ENCODE measurements at places on chromosomes 7 and 10.

DNA sequence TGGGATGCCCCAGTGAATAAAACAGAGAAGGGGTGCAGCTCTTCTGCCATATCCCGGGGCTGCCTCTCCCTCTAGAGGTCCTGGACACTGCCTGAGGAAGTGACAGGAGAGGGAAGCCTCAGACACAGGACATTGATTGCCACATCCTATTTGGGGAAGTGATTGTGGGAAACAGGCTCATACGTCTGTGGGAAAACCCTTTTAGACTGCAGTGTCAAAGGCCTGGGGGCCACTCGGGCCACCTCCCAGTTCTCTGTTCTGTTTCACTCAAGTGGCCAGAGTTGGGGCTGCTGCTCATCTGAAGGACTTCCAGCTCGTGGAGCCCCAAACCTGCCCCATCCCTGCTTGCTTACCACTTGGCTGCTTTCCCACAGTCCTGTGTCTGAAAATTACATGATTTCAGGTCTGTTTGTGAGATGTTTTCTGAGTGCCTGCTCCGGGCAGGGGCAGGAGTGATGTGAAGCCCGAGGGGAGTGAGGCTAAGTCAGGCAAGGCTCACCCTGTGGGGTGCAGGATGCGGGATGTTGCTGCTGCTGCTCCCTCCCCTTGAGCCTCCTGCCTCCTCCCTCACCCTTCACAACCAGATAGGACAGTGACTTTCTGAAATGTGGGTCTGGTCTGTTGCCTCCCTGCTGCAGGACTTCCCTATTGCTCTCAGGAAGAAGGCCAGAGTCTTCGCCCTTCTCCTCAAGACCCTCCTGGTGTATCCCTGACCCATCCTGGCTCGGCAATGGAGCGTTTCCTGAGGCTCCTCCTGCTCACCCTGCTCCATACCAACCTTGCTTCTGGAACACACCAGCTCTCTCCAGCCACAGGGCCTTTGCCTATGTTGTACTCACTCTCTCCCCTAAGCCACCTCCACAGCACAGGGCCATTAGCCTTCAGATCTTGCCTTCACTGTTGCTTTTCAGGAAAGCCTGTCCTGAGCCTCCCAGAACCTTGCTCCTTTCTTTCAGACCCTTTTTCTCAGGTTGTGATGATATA lies 58.4 kb downstream of the NEURL1 start:
- no peak for DNase-seq

DNA sequence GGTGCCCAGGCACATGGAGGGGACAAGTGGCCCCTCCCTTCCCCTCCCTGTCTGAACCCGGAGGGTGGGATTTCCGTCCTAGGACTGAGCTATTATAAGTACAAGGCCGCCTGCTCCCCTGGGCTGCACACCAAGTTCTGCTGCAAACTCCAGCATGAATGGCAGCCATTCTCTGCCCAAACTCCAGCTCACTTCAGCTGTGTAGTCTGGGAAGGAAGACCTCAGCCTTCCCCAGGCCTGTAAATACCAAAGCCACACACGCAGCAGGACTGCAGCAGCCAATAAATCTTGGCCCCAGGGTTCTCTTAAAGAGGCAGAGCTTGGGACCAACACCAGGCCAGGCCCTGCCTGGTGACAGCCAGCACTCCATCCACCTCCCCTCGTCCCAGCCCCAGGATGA lies 291.3 kb upstream of the ZMIZ1 start:
- DNase-seq: no peak

DNA sequence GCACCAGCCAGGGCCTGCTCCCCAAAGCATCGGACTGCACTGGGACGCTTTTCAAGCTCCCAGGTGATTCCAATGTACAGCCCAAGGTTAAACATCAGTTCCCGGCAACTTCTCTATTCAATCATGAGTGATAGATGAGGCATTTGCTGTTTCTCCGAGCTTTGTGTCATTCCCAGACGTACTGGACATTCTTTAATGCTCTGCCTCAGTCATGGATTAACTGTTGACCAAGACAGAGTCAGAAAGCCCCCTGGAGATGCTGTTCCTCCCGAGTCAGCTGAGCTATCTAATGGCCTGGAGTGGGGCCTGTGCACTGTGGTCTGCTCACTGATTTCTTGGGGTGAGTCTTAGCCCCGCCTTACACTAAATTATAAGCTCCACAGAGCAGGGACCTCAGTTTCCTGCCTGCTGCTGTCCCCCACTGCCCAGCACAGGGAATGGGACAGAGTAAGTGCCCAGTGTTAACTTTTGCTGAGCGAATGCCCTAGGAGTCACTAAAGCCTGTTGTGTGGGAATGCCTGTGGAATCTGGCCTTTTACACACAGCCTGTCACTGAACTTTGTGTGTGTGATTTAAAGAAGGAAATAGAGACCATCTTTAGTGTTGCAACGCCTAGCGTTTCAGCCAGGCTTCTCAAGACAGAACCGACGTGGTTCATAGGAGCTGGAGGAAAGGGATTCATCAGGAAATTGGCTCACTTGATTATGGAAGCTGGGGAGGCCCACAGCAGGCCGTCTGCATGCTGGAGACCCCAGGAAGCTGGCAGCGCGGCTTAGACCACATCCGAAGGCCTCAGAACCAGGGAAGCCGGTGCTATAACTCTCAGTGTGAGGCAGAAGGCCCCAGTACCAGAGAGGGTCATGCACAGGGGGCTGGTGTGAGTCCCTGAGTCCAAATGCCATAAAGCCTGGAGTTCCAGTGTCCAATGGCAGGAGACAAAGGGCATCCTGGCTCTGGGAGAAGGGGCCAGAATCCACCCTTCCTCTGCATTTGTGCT lies 29.3 kb upstream of the RNF32 start:
- no peak for DNase-seq

- no peak for DNase-seq
These were observed 91.8 kb downstream of the RGS10 start for GRCh38 chr10:119450606-119451299.

- DNase-seq: no peak
These were observed 232.5 kb upstream of the MDFIC start for GRCh38 chr7:114689406-114689805.

DNA sequence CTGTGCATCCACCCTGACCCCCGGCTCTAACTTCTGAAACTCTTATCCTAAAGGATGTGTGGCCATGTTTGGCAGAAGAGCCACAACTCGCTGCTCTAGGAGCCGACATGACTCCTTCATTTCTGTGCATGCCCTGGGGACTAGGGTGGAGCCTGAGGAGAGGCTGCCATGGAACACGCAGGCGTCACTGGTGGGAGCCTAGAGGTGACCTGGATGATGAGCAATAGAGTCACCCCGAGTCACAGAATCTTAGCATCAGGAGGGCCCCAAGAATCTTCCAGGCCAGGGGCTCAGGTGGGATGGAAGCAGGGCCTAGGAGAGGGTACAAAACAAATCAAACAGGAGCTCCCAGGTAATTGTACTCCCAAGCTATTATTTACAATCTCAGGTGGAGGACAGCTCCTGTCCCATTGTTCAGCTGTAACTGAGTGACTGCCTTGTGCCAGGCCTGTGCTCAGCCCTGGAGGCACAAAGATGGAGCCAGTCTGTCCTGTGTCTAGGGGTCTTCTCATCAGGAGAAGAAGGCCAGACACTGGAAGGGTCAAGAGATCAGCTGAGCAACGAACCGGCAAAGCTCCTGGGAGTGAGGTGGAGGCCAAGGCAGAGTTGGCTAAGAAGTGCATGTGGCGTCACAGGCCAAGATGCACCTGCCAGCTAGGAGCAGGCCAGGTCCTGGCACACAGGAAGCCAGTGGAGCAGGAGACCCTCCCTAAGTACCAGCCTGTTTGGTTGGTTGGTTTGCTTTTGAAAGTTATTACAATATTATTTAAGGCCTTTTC lies 5.8 kb upstream of the ZNF22 start:
- no peak for DNase-seq

- DNase-seq: no peak
These were observed 71.4 kb downstream of the NEURL1 start for GRCh38 chr10:103564776-103565520.

DNA sequence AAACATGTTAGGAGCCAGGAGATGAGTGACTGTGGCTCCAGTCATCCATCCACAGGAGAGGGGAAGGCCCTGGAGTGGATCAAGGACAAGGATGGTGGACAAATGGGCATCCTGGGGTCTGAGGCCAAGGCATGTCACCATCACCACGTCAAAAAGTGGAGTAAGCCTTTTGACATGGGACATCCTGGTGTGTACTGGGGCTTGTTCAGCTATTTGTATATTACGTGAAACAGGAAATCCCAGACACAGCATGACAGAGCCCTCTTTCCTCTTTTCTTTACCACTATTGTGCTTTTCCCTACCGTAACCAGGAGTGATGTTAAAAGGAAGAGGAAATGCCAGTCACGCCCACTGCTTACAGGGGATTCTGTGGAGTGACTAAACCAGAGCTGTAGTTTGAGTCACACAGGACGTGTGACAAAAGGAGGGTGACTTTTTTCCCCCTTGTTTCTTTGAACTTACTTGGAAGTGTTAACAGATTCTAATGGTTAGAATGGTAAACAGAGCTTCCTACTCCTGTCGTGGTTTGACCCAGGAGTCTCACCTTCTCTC lies 15.4 kb downstream of the ACSL5 start:
- no peak for DNase-seq

- DNase-seq: no peak
These were observed 227.6 kb upstream of the STEAP1 start for GRCh38 chr7:89926701-89927100.

DNA sequence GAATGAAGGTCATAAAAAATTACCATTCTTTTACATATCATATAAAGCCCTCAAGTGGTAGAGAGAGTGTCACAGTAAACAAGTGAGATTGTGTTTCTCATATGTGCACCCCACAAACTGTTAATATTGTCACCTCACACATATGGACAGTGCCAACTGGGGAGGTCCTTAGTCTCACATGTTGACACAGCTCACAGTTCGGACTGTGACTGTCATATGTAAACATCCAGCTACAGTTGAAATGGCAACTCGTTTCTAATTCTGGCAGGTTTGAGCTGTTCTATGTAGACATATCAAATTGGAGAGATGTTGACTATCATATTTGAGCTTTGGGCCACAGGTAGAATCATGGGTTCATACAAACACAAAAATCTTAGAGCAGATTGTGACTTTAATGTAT lies 39.4 kb upstream of the ZNF107 start:
- no peak for DNase-seq

- DNase-seq: no peak
These were observed 696.9 kb upstream of the NRP1 start for GRCh38 chr10:34031400-34031799.
